Motor neuron (in vitro differentiated cells): ENCODE measurements at places on chromosomes 6 and 20.

DNA sequence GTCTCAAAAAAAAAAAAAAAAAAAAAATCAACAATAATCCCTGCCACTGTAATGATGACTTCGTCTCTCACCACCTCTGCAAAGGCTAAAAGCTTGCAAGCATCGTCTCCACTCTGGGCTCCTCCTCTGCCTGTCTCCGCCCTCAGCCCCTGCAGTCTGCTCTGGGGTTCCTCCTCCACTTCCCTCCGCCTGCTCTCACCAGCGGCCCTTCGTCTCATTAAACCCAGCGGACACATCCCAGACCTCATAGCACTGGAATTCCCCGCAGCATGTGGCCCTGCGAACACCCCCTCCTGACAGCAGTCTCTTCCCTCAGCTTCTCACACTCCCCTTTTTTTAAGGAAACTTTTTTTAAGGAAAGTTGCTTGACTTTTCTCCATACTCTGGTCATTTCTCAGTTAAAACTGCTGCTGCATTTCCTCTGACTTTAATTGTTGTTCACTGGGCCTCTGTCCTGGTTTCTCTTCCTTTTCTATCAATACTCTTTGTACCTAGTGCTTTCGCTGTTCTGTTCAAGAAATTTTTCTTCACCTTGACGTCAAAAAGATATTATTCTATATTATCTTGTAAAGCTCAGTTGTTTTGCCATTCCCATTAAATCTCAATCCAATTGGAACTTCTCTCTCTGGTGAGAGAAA, 70.9 kb upstream of the PLEKHG1 start:
- peak; percentile 89 for ATAC-seq

- no peak for ATAC-seq
Measured at GRCh38 chr20:9131841-9132240, 63.0 kb downstream of the PLCB4 start.

DNA sequence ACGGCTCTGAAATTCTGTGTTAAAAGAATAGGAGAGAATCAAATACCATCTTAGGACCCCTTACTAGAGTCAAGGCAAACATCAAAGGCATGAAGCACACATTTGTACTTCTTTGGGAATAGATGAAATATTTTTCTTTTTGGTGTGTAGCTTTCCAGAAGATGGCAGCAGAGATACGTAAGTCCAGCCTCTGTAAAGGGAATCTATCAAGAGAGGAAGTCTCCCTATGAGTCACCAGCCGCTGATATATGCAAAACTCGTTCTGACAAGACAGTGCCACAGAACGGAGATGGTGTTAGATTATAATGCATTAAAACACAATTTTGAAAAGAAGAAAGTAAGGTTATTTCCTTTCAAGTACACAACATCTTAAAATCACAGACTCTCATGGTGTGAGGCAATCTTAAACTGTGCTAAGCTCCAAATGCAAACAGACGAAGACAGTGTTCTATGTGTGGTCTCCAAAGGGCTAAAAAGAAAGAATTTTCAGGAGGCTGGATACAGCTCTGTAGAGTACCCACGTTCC, 120.0 kb upstream of the AGPAT4 start:
- peak; percentile 99 for ATAC-seq

DNA sequence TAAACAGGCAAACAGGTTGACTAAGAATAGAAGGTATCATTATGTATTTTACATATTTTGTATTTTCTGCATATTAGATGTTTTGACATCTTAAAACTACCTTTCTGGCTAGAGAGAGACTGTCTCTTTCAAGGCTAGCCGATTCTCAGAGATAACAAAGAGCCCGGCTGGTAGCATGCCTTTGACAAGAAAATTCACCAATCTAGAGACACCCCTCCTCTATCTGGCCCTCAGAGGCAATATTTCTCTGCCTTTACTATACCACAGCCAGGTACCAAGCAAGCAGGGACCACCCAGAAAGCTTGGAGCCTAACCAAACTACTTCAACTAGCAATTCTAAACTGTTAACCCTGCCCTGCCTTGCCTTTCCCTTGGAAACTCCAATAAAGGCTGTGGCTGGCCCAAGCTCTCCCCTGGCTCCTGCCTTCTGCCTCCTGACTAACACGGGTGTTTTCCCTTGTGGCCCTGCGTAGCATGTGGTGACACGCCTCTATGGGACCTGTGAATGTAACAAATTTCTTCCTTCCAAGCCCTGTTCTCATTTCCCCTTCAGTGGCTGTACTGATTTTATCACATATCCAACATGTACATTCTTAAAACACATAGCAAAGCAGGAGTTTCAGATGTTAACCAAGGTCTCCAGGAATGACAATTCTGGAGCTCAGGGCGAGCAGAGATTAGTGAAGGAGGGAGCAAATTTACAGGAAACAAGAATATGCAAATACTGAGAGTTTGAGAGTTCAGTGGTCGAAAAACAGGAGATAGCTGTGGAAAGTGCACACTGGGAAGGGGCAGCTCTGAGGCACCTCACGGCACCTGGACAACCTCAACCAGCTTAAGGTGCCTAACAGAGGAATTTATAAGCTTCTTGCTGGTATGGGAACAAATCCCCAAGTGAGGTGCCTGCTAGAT, 120.8 kb downstream of the BACH2 start:
- ATAC-seq = peak; percentile 31

GRCh38 chr6:158309814-158310213, 2.5 kb upstream of the TULP4 start:
- no peak for ATAC-seq

DNA sequence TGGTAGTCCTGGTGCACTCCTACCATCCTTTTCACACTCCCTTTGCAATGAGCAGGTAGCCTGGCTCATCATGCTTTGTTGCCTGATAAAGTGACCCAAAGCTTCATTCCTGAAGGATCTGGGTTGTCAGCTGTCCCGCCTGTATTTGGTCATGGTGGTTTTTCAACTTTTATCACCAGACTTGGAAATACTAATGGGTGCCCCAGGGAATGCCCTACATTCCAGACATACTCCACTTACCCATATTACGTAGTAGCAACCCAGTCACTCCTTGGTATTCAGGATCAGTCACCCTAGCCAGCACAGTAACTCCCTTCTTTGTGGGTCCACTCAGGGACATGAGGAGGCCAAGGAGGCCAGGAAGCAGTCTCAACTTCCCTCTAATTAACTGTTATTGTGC, 199.2 kb downstream of the MAFB start:
- no peak for ATAC-seq

DNA sequence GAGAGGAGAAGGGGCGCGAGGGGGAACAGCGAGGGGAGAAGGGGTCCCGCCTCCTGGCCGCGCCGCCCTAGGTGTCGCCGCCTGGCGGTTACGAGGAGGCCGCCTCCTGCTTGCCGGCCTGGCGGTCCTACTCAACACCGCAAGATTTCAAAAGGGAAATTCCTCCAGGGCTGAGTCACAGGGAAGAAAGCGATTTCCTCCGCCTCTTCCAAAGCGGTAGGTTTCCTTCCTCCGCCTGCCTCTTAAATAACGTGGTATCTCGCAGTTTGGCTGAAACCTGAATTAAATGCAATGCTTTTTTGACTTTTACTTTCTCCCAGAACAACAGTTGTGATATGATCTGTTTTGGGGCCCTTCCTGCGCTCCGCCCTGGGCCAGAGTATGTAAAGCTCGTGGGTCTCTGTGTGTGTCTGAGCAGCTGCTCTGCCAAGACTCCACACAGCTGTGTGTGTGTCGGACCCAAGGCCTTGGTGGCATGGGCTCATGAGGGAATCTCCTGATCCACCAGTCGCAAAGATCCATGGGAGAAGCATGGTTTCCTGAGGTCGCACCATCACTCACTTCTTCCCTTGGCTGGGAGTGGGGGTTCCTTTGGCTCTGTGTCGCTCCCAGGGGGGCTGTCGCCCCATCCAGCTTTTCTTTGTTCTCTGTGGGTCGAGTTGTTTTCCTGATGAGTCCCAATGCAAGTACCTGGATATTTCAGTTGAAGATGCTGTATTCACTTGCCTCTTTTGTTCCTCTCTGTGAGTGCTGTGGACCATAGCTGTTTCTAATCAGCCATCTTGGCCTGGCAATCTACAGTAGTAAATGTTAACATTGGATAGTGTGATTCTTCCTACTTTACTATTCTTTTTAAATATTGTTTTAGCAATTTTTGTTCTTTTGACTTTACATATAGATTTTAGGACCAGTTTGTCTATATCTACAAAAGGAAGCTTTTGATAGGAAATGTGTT, 31.6 kb upstream of the NOTCH4 start:
- no peak for ATAC-seq

DNA sequence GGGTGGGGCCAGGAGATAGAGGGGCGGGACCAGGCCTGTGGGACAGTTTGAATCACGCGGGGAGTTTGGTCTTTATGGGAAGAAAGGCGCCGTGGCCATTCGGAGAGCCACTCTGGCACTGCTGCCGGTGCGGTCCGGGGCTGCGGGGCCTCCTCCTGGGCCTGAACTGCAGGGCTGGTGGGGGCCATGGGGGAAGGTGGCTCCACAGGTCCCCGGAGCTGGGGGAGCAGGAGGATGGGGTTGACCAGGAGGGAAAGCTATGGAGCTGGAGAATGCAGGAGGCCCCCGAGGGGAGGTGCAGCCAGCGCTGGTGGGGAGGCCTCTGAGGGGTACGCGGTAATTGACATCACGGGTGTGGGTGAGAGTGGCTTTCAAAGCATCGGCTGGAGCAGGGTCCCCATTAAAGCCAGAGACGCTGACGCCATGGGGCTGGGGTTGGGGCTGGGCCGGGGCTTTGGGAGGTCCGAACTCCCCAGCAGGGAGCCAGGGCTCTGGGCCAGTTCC, 1.8 kb upstream of the BHLHE23 start:
- peak; percentile 51 for ATAC-seq

DNA sequence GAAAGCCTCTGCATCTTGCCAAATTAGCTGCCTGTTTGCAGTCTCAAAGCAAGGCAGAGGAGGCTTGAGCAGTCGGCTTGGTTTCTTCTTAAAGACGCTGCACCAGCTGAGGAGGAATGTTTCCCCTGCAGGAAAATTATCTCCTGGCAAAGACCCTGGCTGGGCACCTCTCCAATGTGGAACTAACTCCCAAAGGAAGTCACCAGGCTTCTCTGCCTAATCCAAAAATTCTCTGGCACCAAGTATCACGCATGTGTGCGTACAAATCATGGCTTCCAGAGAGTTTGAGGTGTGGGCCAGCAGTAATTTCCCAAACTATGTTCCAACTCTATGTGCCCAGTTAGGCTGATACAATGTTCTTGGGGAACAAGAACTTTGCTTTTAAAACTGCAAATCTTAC, 176.2 kb downstream of the KIF16B start:
- ATAC-seq = no peak

GRCh38 chr20:19256085-19256484, 43.6 kb downstream of the SLC24A3 start:
- no peak for ATAC-seq

DNA sequence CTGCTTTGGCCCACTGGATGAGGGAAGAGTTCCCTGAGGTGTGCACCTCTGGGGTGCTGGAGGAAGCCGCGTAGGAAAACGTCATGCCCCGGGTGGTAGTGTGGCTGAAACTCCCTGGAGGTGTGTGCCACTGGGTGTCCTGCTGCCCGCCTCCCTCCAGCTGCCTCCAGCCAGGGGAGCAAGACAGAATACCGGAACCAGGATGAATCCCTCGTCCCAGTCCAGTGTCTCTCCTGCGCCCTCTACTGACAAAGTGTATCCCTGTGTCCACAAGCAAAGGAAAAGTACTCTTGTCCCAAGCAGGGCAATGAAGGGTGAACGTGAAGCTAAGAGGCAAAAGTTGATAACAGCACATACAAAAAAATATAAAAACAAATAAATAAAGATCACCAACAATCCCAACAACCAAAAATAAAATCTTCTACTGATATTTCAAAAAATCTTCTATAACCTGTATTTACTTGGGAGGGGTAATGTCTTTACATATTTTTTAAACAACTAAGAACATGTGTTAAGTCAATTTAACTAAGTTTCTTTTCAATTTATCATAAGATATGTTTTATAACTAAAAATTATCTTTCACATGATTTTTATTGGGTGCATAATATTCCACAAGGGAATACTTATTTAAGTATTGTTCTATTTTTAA, 437.6 kb downstream of the MAFB start:
- ATAC-seq = peak; percentile 84

DNA sequence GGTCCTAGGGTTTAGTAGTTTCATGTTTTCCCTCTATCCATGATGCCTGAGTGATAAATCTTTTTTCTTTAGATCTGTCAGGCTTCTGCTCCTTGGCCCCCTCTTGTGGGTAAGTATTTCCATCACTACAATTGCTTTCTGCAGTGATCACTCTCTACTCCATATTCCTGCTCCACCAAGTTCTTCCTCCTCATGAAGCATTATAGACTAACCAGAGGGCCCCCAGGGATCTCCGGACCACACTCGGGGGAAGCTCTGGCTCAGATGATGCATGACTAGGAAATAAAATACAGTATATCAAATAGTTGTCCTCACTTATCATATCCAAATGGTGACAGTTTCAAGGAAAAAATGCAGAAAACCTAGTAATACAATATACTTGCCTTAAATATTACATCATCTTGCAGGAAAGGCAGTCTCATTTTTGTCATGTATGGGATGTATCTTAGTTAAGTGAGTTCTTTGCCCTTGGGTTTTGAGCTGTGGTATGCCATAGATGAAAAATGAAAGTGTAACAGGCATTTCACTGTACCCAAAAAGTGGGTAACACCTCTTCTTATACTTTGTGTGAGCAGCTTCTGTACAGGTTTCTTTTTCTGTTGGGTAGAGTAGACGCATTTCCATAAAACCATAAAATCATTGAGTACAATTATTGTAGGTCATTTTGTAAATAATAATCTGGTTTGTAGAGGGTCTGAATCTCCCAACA, 200.9 kb upstream of the EYA4 start:
- peak; percentile 33 for ATAC-seq

GRCh38 chr6:32610682-32611296, 21.1 kb upstream of the HLA-DRB1 start:
- ATAC-seq = no peak

DNA sequence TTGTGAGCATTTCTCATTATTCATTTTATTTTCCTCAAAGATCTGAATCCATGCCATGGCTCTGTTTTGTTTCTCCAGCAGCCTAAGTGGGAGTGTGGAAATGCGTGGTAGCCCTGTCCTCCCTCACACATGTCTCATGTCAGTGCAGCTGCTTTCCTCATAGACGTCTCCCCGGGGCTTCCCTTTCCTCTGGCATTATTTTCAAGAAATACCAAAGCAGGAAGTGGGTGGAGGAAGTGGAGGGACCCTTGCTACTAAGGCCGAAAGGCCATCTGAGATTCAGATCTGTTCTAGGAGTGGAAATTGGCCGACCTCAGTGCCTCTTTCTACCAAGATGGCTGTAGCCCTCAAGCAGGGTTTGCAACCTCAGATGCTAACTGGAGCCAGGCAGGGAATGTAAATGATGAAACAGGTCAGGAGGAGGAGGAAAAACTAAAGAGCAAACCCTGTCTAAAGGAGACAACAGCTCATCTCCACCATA, 420.9 kb upstream of the PLCB4 start:
- ATAC-seq = no peak

- ATAC-seq = peak; percentile 93
Measured at GRCh38 chr6:137637121-137637520, 142.9 kb upstream of the OLIG3 start.
